Epithelial cell of prostate (primary cell): ENCODE measurements at places on chromosomes 1 and 21.
A peak's percentile ranks its signal among the peaks of the same experiment; 100 is the strongest.

DNA sequence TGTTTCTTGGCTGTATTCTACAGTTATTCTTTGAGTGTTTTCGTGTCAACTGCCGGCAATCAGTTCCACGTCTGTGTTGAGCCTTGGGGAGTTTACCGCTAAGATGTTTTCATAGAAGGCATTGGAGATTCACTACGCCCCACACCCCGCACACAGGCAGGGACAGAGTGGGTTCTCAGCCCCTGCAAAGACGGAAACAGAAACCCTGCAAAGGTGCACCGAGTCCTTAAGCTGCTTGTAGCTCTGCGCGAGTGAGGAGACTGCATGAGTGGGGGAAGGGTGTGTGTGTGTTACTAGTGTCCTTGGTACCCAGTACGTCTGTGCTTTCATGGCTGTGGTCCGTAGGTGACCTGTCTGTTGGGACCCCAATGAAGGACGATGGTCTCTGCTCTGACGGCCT lies 1.9 kb downstream of the LHX4 start:
- DNase-seq, result no peak

GRCh38 chr1:244218220-244218619 lies 167.1 kb downstream of the ZBTB18 start:
- no peak for DNase-seq

GRCh38 chr1:221039616-221040015 lies 160.4 kb downstream of the HLX start:
- DNase-seq, result no peak

- no peak for DNase-seq
Measured at GRCh38 chr1:82962658-82963057, 1036.3 kb downstream of the TTLL7 start.

DNA sequence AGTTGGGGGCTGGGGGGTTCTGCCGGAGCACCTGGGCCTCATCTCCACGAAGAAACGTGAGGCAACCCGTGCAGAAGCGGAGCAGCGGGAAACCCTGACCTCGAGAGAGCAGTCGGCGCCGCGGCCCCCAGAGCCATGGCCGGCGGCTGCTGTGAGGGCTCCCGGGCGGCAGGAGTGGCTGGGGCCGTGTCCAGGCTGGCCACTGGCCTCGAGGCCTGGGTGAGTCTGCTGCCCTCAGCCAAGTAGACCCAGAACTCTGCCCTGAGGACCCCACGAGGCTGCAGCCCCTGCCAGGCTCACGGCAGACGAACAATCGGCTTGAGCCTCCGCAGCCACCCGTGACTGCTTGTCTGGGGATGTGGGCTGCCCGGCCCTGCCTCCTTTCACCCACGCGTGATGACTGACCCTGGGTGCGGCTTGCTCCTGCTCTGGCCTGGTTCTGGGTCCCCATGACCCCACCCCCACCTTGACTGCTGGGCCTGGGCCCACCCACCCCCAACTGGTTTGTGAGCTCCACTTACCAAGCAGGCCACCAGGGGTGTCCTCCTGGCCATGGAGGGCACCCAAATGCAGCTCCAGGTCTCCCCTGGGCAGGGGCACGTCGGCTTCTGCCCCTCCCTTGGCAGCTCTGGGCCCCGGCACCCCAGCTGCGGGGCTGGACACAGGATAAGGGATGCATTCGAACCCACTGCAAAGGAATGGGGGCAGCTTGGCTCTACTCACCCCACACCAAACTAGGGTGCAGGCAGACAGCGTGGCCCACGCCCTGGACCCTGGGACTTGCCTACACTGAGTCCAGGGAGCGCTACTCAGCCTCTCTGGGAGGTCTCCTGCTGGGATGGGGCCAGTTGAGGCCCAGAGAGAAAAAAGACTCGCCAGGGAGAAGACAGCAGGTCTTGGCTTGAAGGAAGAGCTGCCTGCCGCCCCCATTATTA lies 34.2 kb downstream of the MORN1 start:
- DNase-seq, result no peak

- no peak for DNase-seq
Measured at GRCh38 chr1:87295445-87296110, 33.1 kb upstream of the LMO4 start.

- no peak for DNase-seq
Measured at GRCh38 chr1:150422541-150422940, 58.6 kb downstream of the RPRD2 start.

DNA sequence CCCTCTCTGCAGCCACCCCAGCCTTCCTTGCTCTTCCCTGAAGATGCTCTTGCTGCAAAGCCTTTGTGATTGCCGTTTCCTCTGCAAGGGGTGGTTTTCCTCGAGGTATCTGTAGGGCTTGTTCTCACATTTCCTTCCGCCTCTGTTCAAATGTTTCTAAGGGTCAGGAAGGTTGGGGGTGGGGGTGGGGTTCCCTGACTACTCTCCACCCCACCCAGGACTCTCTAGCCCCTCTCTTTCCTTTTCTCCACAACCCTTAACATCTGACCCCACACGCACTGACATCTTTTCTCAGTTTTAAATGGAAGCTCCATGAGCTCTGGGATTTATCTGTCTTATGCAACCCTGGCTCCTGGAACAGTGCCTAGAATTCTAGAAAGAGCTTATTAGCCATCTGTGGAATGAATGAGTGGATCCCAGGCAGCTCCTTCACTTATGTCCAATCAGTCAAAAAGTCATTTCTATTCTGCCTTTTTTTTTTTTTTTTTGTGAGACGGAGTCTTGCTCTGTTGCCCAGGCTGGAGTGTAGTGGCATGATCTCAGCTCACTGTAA lies 27.3 kb upstream of the ZNF362 start:
- no peak for DNase-seq

DNA sequence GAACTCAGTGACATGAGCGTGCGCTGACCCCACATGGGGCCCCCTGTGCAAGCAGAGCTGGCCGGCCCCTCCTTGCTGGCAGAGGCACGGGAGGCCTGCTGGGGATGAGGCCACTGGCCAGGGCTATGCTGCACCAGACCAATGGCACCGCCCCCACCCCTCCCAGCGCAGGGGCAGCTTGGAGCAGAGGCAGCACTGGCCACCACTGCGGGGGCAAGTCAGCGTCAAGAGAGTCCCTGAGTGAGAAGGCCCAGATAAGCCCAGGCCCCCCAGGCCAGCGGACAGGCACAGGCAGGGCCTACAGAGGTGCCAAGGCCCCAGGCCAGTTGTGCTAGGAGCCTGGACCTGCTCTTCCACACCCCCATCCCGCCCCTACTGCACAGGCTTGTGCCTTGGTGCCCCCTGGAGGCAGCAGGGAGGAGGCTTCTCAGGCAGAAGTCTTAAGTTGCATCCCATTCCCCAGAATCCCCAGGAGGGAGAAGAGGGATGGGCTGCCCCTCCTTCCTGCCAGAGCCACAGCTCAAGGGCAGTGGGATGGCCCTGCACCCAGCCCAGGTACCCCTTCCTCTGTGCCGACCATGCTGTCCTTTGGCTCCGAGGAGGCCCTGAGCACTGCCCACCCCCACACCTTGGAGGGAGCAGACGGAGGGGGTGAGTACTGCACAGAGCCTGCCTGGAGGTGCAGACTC lies 35.8 kb downstream of the EPHX1 start:
- peak; percentile 16 for DNase-seq
